Hair follicular keratinocyte (primary cell): ENCODE measurements at places on chromosomes 11 and 22. TPM values are rescaled to one million over a fixed set of nuclear protein-coding genes. Genes with fewer than 3 reads are reported as not detected.

Gene KDM4E
- total RNA-seq, result not detected in 2 replicates

Gene OR8G1
- not detected in 2 replicates for total RNA-seq

Gene OR51B4
- total RNA-seq, result not detected in 2 replicates

Gene GPHA2
- not detected in 2 replicates for total RNA-seq

Gene FREY1
- 0.38 TPM in 1 of 2 replicates, not detected in the other for total RNA-seq

Gene CRYBA4
- not detected in 2 replicates for total RNA-seq

Gene CBX7
- 1.1 and 4.2 TPM in 2 replicates for total RNA-seq

Gene GALR3
- total RNA-seq, result not detected in 2 replicates

Gene RCOR2
- total RNA-seq, result 0.23 and 0.34 TPM in 2 replicates

Gene RTN4RL2
- 0.04 and 0.31 TPM in 2 replicates for total RNA-seq

Gene DBX1
- not detected in 2 replicates for total RNA-seq

Gene LINC01488
- total RNA-seq, result not detected in 2 replicates

Gene IL18
- total RNA-seq, result 31.6 and 49.2 TPM in 2 replicates

Gene DMC1
- total RNA-seq, result 0.39 and 1.7 TPM in 2 replicates

Gene CATSPER1
- total RNA-seq, result not detected in 2 replicates

Gene GGTLC2
- total RNA-seq, result not detected in 2 replicates

Gene PRR33
- total RNA-seq, result not detected in 2 replicates

Gene OSBPL5
- total RNA-seq, result 8.5 and 20.1 TPM in 2 replicates

Gene TPH1
- under 0.01 and 0.08 TPM in 2 replicates for total RNA-seq

Gene SCGB1A1
- not detected in 2 replicates for total RNA-seq

Gene MMP10
- total RNA-seq, result 1.8 and 25.9 TPM in 2 replicates

Gene ABCC8
- not detected in 2 replicates for total RNA-seq

Gene CSRP3
- total RNA-seq, result not detected in 2 replicates

Gene CFAP300
- 2.4 and 5.9 TPM in 2 replicates for total RNA-seq

Gene ACTN3
- total RNA-seq, result not detected in 2 replicates

Gene INPP5J
- 0.08 and 0.34 TPM in 2 replicates for total RNA-seq

Gene RFPL2
- not detected in 2 replicates for total RNA-seq

Gene DERL3
- total RNA-seq, result 1.4 and 5.6 TPM in 2 replicates

Gene RFPL3
- total RNA-seq, result not detected in 2 replicates

Gene PATE4
- total RNA-seq, result not detected in 2 replicates
